ENCODE measurements at places on chromosomes 7 and 10.
A peak's percentile ranks its signal among the peaks of the same experiment; 100 is the strongest.

- DNase-seq: no peak
Observed at GRCh38 chr10:75648351-75648750, 216.9 kb downstream of the LRMDA start.

- no peak for DNase-seq
Observed at GRCh38 chr10:77604063-77604462, 33.5 kb downstream of the KCNMA1 start.

- DNase-seq: no peak
Observed at GRCh38 chr10:62386356-62387320, 12.5 kb downstream of the ZNF365 start.

DNA sequence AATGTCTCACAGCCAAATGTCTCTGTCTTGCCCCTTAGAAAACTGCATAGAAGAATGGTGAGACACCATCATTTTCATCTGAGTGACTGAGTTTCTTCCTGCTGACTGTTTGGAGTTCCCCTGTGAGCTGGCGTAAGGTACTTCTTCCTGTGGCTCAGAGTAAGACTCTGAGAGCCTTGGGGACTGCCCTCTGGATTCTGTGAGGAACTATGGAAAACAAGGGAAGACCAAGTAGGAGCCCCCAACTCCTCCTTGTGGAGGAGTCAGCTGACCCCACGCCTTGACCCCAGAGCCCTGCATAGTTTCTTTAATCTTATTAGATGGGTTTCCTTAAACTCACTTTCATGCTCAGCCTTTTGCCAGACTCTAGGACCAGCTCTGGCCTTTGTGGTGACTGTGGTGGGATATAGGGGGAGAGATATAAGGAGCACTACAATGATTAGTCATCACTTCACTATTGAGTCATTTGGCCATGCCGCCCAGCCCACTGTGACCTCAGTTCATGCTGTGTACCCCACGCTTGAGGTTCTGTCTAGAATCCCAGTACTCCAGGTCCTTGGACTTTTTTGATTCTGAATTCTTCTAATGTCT lies 51.8 kb upstream of the FAM133B start:
- DNase-seq: peak; percentile 15

- DNase-seq: no peak
Observed at GRCh38 chr7:70622936-70623335, 509.0 kb upstream of the GALNT17 start.

DNA sequence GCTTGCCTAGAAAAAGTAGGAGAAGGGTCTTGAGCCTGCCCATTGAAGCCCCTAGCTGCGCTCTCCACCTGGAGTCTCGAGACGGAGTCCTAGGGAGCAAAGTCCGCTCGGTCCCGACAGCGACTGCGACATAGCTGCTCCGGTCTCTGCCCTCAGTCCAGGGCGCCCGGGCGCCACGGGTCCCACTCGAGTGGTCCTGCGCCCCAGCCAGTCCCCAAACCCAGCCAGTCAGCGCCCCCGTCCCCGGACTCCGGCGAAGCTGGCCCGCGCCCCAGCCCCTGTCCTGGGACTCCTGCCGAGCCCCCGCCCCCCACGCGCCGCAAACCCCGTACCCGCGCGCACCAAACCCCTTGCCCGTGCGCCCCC lies 490 bp downstream of the TNS3 start:
- DNase-seq: no peak

DNA sequence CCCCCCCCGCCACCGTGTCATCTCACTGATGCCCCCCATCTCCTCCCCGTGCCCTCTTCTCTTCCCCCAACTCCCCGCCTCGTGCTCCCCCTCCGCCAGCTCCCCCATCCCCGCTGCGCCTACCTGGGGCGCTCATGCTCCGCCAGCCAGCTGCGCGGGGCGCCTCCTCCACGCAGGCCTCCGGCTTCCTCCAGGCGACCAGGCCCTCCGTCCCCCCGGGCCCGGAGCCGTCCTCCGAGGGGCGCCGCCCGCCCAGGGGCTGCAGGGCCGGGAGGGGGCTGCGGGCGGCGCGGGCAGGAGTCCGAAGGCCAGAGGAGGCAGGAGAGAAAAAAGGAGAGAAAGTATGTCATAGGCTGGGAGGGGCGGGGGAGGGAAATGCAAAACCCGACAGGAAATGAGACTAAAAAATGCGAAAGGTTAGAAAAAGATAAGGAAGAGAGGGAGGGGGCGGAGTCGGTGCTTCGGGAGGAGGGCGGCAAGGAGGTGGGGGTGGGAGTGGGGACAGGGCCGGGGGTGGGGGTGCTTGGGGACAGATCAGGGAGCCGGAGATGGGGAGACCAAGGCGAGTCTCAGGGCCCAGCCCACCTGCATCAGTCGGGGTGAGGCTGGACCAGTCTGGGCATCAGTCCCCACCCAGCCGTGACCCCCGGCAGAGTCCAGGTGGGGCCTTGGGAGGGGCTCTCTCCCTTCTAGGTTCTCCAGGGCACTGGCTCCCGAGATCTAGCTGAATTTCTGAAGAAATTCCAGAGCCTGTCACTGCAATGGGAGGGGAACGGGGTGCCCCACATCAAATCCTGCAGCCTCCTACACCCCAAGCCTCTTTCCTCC lies at the start of gene CARD11:
Gene CARD11 (minus strand): TSS at position 324 of the 828 bp plus-strand sequence. CDS start 85,361 bp downstream, outside the sequence.
- no peak for DNase-seq

DNA sequence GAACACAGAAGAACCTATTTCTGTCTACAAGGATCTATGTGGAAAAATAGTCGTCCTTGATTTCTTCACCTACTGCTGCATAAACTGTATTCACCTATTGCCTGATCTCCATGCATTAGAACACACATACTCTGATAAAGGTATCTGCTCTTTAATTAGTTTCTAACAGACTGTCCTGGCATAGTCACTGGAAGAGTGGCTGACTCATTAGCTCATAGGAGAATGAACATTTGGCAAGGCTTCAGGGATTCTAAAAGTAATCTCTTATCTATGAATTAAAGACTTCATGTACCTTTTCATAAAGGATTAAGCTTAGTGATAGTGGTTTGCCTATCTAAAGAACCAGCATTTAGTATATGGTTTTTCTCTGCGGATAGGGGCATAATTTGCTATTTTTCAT lies 4.1 kb downstream of the NHLRC2 start:
- DNase-seq: no peak

GRCh38 chr7:8436965-8437364 lies 3.6 kb downstream of the NXPH1 start:
- DNase-seq: peak; percentile 11

GRCh38 chr7:122166740-122167139 lies 22.7 kb upstream of the AASS start:
- no peak for DNase-seq

Measured in activated CD8-positive, alpha-beta memory T cell treated with anti-CD3 and anti-CD28 coated beads for 1 hour (primary cell).